NCI-H460 (cell line): ENCODE measurements at places on chromosomes 12 and 14. TPM values are rescaled to one million over a fixed set of nuclear protein-coding genes. Genes with fewer than 3 reads are reported as not detected.

- DNase-seq = no peak
Measured at GRCh38 chr12:2359725-2360629, 307.2 kb downstream of the CACNA1C start.

DNA sequence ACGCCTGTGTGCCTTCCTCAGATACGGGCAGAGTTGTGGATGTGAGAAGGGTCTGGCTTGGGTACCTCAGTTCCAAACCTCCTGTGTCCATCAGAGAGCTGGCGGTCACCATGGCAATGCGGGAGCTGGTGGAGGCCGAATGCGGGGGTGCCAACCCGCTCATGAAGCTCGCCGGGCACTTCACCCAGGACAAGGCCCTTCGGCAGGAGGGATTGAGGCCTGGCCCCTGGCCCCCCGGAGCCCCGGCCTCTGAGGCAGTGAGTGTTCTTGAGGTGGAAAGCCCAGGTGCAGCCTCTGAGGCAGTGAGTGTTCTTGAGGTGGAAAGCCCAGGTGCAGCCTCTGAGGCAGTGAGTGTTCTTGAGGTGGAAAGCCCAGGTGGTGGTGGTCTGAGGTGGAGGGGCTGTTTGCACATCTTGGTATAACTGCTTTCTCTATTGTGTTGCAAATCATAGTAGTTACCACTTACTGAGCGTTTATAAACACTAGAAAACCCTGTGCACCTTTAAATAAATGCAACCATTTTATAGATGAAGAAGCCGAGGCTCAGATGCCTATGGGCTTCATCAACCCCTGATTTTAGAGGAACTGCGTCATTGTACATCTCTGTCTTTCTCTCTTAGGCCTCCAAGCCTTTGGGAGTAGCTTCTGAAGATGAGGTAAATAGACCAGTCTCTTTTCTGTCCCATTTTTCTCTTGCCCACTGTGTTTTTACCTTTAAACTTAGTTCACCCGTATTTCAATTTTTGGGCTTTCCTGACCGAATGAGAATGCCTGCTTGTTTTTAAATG lies 976 bp downstream of the PEX5 start:
- no peak for DNase-seq

DNA sequence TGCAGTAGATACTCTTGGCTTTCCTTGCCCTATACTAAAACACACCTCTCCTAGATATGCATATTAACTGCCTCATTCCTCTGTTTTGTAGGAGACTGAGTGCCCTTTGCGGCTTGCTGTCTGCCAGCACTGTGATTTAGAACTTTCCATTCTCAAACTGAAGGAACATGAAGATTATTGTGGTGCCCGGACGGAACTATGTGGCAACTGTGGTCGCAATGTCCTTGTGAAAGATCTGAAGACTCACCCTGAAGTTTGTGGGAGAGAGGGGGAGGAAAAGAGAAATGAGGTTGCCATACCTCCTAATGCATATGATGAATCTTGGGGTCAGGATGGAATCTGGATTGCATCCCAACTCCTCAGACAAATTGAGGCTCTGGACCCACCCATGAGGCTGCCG lies 15.4 kb downstream of the TRAFD1 start:
- DNase-seq = no peak

- no peak for DNase-seq
Measured at GRCh38 chr14:104039214-104039613, 46.3 kb upstream of the ASPG start.

TSPAN8 gene
- 39.5 and 39.6 TPM in 2 replicates for total RNA-seq

RND1 gene
- total RNA-seq = 0.17 TPM in 1 of 2 replicates, not detected in the other

TTC9 gene
- total RNA-seq = 0.67 and 0.95 TPM in 2 replicates
